SK-N-SH treated with all-trans-retinoic acid at 6 μM for 48 hours (cell line): ENCODE measurements at places on chromosomes 7 and 10.
A peak's percentile ranks its signal among the peaks of the same experiment; 100 is the strongest.

DNA sequence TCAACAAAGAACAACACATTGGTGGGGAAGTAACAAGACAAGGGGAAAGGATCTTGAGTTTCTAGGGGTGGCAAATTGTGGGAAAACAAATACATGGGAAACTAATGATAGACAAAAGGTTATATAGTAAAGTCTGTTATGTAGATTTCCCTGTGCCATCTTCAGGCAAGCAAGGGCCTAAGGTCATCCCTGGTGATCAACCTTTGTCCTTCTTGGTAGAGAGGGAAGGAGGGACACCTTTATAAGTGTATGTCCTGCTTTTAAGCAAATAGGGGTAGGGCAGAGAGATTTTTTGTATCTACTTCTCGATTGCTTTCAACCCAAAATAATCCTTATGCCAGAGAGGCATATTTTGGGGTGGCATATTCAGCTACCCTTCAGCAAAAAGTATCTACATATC lies 11.8 kb upstream of the ACTA2 start:
- no peak for ATAC-seq

- ATAC-seq, result no peak
These were observed 32.5 kb downstream of the CDCA7L start for GRCh38 chr7:21912931-21913780.

- ATAC-seq, result peak; percentile 18
These were observed 1.2 kb downstream of the CCDC6 start for GRCh38 chr10:59905066-59905730.

DNA sequence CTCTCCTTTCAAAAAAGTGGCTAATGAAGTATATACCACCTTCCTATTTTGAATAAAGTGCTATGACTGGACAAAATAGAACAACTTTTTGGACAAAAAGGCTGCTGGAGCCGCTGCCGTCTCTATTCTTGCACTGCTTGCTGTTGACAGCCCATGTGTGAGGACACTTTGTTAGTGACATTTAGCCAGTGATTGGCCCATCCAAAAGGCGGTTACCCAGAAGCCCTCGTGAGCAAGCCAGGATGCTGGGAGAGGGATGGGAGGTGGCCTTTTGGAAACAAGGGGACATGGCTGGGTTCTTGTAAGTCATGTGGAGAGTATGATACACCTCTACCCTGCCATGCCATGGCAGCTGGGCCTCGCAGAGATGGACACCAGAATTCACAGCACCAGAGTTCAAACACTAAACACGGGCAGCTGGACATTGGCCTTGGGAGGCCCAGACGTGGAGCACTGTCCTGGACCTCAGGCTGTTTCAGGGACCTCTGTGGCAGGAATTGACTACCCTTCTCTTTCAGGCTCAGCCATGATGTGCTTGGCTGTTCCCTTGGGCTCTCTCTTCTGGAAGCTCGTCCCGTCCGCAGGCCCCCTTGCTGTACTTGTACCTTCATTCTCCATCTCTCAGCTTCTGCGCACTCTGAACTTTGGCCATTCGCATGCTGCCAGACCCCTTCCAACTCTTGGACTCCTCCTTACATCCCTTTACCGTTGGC lies 118.3 kb downstream of the TCF7L2 start:
- ATAC-seq, result no peak

DNA sequence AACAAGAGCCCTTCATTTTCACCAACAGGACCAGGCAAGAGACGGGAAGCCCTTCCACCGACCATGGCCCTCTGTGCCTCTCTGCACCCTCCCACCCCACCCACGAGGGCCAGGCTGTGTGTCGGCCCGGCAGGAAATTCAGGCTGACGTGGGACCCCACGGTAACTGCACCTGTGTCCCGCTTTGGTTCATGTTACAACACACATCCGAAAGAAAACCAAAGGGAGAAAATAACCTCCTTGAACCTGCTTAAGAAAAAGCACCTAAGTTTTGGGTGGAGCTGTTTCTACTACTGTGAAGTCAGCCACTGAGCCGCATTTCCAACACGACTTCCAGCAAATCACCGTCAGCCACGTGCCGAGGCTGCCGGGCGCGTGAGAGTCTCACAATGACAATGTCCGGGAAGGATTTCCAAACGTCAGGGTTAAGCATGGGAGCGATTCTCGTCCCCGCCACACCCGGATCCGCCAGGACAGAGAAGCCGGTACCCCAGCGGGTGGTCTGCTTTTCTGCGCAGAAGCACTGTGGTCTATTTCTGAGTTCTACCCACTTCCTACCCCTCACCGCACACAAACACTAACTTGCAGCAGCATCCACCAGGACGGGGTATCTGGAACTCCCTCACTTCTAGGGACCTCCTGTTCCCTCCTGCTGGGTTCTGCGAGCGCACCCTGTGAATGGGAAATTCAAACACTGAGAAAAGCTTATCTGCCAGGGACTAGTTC lies 36.6 kb downstream of the AMZ1 start:
- ATAC-seq, result no peak
